Activated CD4-positive, alpha-beta T cell treated with anti-CD3 and anti-CD28 coated beads for 36 hours (primary cell): ENCODE measurements at places on chromosomes 3 and 15.
A peak's percentile ranks its signal among the peaks of the same experiment; 100 is the strongest.

GRCh38 chr3:16399473-16399872 lies 114.0 kb downstream of the RFTN1 start:
- H3K4me1 ChIP-seq, result peaks cover 32% of the 10 kb centered on the region
- H3K27ac ChIP-seq, result no peak overlapping the region
- H3K27me3 ChIP-seq, result no peaks in the 10 kb centered on the region
- peaks cover 58% of the 10 kb centered on the region for H3K36me3 ChIP-seq

- H3K36me3 ChIP-seq, result no peaks in the 10 kb centered on the region
- H3K4me3 ChIP-seq, result no peak overlapping the region
- no peak for DNase-seq
- H3K4me1 ChIP-seq, result no peaks in the 10 kb centered on the region
- H3K27me3 ChIP-seq, result no peaks in the 10 kb centered on the region
- H3K27ac ChIP-seq, result no peak overlapping the region
Observed at GRCh38 chr3:23629181-23629894, 176.4 kb upstream of the UBE2E1 start.

- DNase-seq, result no peak
- no peaks in the 10 kb centered on the region for H3K36me3 ChIP-seq
- no peak overlapping the region for H3K4me3 ChIP-seq
- no peak overlapping the region for H3K27ac ChIP-seq
Observed at GRCh38 chr3:87855616-87856015, 203.2 kb downstream of the CGGBP1 start.

GRCh38 chr3:45105855-45106671 lies 40.1 kb downstream of the CDCP1 start:
- DNase-seq, result peak; percentile 85
- peaks cover 81% of the 10 kb centered on the region for H3K4me1 ChIP-seq
- H3K27me3 ChIP-seq, result peaks cover 4% of the 10 kb centered on the region
- peaks cover 19% of the 10 kb centered on the region for H3K36me3 ChIP-seq

- H3K4me1 ChIP-seq, result no peaks in the 10 kb centered on the region
- no peaks in the 10 kb centered on the region for H3K36me3 ChIP-seq
- no peak overlapping the region for H3K27ac ChIP-seq
- no peak overlapping the region for H3K4me3 ChIP-seq
- DNase-seq, result no peak
- H3K27me3 ChIP-seq, result peaks cover 2% of the 10 kb centered on the region
Observed at GRCh38 chr3:51876186-51876585, 785 bp upstream of the IQCF5 start.

DNA sequence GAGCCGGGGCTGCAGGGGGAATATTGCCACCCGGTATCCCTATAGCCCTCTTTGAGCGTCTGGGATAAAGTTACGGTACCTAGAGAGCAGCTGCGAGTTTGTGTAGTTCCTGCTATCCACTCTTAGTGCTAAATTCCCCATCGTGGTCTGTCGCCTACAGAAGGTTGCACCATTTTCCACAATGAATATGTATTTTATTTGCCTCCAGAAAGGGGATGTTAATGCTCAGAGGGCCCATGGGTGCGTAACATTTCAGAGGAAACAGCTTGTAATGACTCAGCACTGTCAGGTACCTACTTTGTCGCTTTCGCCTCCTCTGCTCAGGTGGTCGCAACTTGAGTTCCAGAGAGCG lies 1.1 kb downstream of the SLCO3A1 start:
- H3K36me3 ChIP-seq, result no peaks in the 10 kb centered on the region
- no peak overlapping the region for H3K27ac ChIP-seq
- DNase-seq, result peak; percentile 56
- H3K27me3 ChIP-seq, result peaks cover 3% of the 10 kb centered on the region

DNA sequence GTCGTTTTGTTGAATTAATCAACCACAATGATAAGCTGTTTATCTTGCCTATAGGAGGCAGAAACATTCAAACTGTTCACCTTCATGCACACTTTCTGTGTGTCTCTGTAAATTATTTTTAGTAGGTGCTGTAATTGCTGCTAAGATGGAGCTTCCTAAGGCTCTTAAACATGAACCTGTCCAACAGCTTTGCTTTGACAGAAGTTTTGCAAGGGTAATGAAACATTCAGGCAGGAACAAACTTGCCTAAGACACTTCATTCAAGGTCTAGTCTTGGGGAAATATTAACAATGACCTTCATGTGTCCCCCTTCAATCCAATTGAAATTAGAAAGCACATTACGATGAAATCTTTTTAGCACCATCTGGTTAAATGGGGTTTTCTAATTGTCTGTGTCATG lies 156.1 kb downstream of the DIPK2A start:
- H3K27ac ChIP-seq, result no peak overlapping the region
- H3K4me1 ChIP-seq, result peaks cover 5% of the 10 kb centered on the region
- peaks cover 3% of the 10 kb centered on the region for H3K27me3 ChIP-seq
- no peak for DNase-seq
